ENCODE measurements at places on chromosomes 3 and 15.

DNA sequence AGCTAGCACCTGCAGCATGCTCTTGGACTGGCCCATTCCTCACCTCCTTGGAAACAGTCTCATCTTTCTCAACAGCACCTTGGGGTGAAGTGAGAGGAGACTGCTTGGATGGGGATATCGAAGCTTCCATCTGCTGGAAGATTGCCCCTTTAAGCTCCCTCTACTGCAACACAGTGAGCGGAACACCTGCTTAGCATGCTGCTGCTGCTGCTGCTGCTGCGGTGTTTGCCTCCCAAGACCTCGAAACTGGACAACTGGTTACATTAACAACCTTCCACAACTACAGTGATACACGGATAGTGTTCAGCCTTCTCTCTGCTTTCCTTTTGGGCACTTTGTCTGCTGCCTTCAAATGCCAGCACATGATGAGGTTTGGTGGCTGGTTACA is 253.9 kb upstream of the LYSMD4 start:
- DNase-seq, result no peak

GRCh38 chr15:34079904-34080303 is 21.8 kb downstream of the EMC7 start:
- DNase-seq, result no peak

- no peak for DNase-seq
Observed at GRCh38 chr3:62375655-62376453, 2.5 kb upstream of the FEZF2 start.

DNA sequence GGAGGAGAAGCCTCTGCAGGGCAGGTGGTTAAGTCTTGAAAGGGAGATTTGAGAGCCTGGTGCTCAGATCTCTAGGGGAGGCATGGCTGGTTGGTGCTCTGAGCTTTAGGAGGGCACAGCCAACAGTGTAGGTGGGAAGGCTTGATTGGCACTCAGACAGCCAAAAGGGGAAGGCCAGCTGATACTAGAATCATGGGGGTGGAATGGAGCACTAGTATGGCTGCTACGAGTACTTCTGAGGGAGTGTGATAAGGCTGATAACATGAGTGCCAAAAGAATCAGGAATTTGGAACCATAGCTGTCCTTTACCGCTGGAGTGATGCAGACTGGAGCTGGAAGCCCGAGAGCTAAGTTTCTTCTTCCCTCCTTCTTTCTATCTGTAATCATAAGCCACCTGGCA is 184.6 kb upstream of the TBC1D5 start:
- no peak for DNase-seq

GRCh38 chr3:131806736-131807135 is 228.1 kb downstream of the CPNE4 start:
- no peak for DNase-seq

- peak; percentile 5 for DNase-seq
Observed at GRCh38 chr15:88022716-88023115, 233.8 kb downstream of the NTRK3 start.

- peak; percentile 28 for DNase-seq
Observed at GRCh38 chr3:132660811-132661070, 612 bp downstream of the UBA5 start.

- peak; percentile 91 for DNase-seq
Observed at GRCh38 chr3:21729888-21730459, 21.0 kb downstream of the ZNF385D start.

DNA sequence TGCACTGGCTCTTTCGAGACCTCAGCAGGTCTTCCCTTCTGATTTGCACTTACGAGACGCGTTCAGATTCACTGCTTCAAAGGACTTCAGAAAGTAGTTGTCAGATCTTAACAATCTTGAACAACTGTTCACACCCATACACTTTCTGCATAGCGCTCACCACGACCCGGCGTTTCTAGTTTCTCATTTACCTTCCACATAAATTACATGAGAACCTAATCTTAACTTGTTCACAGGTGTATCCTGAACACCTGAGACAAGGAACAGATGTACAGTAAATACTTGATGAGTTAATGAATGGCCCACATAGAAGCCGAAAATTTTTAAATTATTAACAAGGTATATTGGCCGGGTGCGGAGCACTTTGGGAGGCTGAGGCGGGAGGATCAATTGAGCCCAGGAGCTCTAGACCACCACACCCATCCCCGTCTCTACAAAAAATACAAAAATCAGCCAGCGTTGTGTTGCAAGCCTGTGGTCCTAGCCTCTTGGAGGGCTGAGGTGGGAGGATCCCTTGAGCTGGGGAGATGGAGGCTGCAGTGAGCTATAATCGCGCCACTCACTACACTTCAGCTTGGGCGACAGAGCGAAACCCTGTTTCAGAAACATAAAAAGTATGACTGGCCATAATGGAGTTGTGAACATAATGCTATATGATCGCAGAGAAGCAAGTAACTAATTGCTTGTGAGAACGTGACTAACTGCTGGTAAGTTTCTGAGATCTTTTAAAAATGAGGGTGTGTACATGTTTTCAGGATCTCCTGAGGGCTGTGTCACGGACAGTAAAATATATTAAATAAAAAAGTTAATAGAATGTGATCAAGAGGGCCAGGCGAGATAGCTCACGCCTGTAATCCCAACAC is 984 bp upstream of the SMARCC1 start:
- no peak for DNase-seq

DNA sequence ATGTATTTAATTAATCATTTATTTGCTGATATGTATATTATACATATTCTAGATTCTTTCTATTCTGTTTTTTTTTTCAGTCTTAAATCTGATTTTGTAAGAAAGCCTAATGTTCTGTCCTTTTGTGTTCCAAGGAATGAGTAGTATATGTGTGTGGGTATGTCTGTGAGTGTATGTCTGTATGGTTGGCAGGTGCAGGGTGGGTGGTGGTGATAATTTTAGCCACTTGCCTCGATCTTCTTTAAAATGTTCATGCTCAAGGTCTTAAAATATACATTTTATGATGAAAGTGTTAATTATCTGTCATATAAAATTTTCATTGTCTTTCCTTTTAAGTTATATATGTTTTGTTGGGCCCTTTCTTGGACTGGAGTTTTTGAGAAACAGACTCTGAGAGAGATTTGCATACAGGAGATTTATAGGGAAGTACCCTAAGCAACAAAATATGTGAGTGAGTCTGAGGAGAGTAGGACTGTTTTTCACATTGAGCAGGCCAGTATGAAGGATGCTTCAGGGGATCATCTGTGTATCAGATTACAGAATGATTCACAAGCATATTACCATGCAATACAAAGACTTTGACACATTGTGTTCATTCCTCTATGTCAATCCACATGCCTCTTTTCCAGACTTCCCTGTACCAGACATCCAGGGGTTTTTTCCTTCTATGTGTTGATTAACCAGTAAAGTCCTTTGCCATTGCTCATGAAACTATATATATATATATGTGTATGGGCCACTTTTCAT is 211.0 kb upstream of the DPPA4 start:
- no peak for DNase-seq

DNA sequence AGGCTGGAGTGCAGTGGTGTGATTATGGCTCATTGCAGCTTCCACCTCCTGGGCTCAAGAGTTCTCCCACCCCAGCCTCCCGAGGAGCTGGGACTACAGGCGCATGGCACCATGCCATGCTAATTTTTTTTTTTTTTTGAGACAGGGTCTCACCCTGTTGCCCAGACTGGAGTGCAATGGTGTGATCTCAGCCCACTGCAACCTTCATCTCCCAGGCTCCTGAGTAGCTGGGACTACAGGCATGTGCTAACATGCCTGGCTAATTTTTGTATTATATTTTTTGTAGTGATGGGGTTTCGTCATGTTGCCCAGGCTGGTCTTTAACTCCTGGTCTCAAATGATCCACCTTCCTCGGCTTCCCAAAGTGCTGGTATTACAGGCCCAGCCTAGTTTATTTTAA is 4.0 kb downstream of the TEX9 start:
- no peak for DNase-seq

GRCh38 chr3:192727032-192727847 is at the start of gene FGF12:
FGF12 (minus strand) TSS chr3:192727541.
- peak; percentile 35 for DNase-seq

GRCh38 chr3:194985031-194985578 is 285.9 kb downstream of the XXYLT1 start:
- DNase-seq, result peak; percentile 50

- no peak for DNase-seq
Observed at GRCh38 chr3:53180305-53181023, 19.5 kb downstream of the PRKCD start.

- DNase-seq, result no peak
Observed at GRCh38 chr3:135260025-135260424, 465.0 kb downstream of the EPHB1 start.

GRCh38 chr3:112519424-112520001 is 20.2 kb upstream of the BTLA start:
- DNase-seq, result peak; percentile 66

DNA sequence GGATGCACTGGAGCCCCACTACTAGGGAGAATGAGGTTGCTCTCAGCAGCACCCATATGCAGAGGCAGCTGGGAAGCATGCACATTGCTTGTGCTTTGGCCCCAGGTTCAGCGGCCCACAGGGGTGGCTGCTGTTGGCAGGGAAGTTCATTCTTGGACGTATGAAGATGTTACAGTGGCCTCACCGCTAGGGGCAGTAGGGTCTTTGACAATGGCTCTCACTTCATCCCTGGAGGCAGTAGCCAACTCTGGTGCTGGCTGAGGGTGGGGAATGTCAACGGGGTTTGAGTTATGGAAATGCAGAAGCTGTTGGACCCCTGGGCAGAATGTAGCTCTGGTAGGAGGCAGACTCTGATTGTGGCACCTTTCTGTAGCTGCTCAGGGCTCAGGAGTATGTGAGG is 279.9 kb downstream of the SCAPER start:
- DNase-seq, result no peak

GRCh38 chr3:7484636-7485035 is 623.7 kb downstream of the GRM7 start:
- DNase-seq, result no peak

- peak; percentile 68 for DNase-seq
Observed at GRCh38 chr15:89785774-89786140, 9.6 kb downstream of the MESP2 start.

GRCh38 chr3:38139191-38139590 is 730 bp downstream of the MYD88 start:
- no peak for DNase-seq

DNA sequence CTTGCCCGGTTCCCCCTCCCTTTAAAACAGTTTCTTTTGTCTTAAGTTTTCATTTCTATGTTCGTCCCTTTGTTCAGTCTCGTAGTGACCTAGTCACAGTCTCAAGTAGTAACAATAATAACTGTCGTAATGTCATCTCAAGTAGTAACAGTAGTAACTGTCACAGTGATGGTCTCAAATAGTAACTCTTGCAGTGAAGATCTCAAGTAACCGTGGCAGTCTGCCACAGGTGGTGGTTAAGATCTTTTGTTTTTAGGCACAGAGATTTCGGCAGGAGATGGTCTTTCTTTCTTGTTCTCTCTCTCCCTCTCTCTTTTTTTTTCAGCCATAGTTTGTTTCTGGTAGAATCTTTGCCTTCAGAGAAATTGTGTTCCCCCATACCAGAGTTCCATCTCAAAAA is 656.0 kb upstream of the SGO1 start:
- no peak for DNase-seq

DNA sequence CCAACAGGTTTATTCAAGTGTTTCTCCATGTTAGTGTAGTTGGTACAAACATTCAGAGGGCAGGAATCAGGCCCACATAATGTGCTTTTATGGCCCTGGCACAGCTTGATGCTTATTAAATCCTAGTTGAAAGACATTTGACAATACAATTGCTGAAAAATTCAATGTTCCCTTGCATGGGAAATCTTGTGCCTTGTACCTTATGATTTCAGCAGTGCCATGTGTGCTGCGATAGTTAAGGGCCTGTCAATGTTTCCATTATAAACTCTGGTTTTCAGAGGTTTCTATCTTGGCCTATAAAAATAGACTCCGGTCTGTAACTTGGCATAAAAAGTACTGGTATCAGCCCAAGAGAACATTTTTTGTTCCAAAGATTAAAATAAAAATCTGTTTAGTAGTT is 207.2 kb downstream of the TBC1D5 start:
- DNase-seq, result no peak

DNA sequence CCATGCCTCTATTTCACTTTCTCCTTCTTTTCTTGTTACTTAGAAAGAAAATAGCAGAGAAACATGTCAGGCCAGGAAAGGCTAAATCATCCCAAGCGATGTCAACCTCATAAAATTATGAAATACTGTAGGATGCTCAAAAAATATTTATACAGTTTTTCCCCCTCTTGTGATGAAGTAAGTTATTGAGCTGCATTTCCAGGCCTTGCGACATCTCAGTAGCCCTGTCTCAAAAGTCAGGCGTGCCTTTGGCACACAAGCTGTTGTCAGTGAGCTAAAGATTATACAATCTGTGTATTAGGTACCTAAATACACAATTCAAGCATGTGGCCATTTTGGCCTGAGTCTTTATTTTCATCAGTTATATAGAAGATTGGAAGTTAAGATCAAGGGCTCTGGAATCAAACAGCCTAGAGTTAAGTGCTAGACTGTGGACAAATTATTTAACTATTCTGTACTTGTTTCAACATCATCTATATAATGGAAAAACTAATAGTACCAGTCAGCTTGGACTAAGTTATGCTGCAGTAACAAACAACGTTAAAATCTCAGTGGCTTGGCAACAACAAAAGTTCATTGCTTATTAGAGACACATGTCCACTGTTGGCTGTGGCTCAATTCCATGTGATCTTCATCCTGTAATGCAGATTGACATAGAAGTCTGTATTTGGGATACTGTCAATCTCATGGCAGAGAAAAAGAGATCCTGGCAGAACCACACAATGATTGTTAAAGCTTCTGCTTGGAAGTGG is 406.4 kb upstream of the PROK2 start:
- DNase-seq, result no peak

DNA sequence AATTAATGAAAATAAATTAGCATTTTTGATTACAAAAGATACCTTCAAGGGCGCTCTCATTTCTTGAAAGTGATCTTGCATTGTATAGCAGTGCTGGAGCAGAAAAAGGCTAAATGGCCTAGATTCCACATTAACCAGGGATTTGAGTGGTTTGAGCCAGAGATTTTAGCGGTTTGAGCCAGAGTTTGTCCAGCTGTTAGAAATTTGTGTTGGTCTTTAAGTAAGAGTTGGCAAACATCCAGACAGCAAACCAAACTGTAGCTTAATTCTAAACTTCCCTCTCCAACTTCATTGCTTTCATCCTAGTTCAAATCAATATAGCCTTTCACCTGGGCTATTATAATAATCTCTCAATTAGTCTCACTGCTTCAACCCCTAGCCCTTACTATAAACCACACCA is 351.7 kb downstream of the IGSF11 start:
- DNase-seq, result no peak

- peak; percentile 83 for DNase-seq
Observed at GRCh38 chr3:58177747-58178527, 32.8 kb downstream of the DNASE1L3 start.

DNA sequence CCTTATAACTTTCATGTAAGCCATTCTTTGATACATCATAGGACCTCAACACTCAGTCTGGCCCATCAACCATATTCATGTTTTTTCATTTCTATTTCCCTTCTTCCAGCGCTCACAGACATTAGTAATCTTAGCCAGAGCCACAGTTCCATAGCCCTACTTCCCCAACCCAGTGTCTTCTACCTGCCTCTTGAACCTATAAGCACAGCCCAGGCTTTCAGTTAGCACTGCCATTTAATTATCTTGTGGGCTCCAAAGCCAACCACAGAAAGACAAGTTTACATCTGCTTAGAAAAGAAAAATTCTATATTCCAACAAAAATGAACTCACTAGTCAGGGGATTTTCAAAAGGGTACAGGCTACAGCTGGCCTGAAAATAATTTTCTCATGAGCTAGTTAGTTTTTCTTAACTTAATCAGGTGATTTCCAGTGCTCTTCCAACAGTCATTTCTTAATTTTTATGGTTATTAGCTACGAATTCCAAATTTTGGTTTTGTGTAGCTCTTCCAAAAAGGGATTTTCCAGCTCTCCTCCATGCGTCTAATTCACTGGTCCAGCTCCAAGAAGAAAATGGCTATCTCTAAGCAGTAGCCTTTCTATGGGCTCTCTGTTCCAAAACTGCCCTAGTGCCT is 13.7 kb downstream of the CD200 start:
- no peak for DNase-seq

Measured in fibroblast of skin of scalp (primary cell).